ENCODE measurements at places on chromosomes 4 and X.

- DNase-seq = no peak
These were observed 148.6 kb downstream of the GC start for GRCh38 chr4:71635139-71635748.

GRCh38 chr4:128031756-128032384 is 29.2 kb upstream of the LARP1B start:
- DNase-seq = no peak

DNA sequence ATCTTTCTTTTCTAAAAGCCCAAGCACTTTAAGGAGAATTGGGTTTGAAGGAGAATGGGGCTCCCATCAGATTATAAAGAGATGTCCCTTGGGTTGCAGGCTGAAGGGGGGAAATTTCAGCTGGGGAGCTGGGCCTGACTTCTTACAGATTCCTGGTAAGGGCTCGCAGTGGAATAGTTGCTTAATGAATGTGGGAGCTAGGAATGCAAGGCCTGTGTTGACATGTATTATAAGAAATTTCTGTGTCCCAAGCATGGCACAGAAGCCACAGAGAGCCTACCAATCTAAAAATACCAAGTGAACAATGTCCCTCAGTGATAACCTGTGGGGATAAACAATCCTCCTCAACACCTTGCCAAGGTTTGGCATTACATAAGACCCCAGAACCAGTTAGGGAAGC is 39.3 kb upstream of the WNK3 start:
- DNase-seq = no peak

GRCh38 chr4:56786955-56787354 is 34.5 kb downstream of the SPINK2 start:
- DNase-seq = no peak

GRCh38 chr4:8089862-8090261 is 68.8 kb downstream of the ABLIM2 start:
- no peak for DNase-seq

DNA sequence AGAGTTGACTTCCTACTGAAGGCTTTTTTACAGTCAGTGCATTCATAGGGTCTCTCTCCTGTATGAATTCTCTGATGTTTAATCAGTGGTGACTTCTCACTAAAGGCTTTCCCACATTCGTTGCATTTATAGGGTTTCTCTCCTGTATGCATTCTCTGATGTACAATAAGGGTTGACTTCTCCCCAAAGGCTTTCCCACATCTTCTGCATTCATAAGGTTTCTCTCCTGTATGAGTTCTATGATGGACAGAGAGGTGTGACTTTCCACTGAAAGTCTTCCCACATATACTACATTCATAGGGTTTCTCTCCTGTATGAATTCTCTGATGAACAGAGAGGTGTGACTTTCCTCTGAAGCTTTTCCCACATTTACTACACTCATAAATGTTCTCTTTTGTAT is 45.2 kb downstream of the ZNF674 start:
- DNase-seq = no peak

DNA sequence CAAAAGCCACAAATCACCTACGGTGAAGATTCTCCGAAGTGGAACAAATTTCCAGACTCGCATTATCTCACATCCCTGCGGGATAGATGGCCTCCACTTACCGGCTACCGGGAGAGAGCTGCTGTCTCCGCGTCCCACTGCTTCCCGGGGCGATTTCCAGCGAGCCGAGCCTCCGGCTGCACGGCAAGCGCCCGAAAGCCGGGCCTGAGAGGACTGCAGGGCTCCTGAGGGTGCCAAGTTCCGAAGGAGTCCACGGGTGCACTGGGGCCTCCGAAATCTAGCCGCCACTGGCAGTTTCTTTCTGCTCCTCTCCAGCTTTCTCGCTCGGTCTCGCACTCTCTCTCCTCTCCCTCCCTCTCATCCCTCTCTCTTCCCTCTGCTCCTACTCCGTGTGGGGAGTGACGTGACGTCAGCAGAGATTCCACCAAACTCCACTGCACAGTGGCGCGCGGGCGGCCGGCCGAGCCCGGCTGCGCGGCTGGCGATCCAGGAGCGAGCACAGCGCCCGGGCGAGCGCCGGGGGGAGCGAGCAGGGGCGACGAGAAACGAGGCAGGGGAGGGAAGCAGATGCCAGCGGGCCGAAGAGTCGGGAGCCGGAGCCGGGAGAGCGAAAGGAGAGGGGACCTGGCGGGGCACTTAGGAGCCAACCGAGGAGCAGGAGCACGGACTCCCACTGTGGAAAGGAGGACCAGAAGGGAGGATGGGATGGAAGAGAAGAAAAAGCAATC is 14.0 kb upstream of the PITX2 start:
- peak; percentile 19 for DNase-seq

- peak; percentile 28 for DNase-seq
These were observed 87.6 kb upstream of the SLC4A4 start for GRCh38 chr4:71251261-71251660.

- DNase-seq = peak; percentile 47
These were observed 708.4 kb upstream of the FRG1 start for GRCh38 chr4:189232274-189232673.

GRCh38 chr4:174318829-174319764 is 35.4 kb downstream of the CEP44 start:
- DNase-seq = peak; percentile 53

DNA sequence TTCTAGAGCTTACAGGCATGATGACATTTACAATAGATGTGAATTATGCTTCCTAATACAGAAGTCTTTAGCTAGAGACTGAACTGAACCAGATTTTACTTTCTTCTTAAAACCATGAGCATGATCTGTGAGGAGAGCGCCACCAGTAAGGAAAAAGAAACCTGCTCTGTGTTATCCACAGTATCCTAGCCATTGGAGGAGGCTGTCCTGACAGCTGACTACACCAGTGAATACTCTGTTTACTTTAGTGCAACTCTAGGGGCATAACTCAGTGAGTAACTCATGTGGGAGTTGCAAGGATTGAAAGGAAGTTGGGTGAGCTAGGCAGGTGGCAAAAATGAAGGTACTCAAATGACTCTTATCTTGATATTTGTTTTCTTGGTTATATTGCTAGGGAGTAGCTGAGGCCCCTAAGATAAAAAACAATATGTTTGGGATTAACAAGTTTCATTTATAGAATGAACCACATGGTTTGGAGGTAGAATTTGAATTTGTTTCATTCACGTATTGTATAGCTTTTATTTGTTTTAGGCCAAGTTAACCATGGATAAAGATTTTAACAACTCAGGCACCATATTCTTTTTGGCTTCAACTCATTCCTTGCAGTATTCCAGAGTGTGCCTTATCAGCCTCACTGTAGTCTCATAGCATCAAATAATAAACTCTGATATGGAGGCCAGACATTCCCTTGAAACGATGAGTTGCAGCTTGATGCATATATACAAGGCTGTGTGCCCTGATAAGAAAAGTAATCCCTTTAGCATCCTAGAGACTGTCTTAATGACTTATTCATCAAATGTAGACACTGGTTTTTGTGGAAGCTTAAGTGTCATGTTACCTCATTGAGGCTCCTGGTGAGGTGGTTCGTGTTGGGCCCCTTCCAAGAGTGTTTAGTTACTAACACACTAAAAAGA is 2.5 kb downstream of the BMP3 start:
- DNase-seq = no peak

- no peak for DNase-seq
These were observed 316.9 kb upstream of the TET2 start for GRCh38 chr4:104829761-104830160.

DNA sequence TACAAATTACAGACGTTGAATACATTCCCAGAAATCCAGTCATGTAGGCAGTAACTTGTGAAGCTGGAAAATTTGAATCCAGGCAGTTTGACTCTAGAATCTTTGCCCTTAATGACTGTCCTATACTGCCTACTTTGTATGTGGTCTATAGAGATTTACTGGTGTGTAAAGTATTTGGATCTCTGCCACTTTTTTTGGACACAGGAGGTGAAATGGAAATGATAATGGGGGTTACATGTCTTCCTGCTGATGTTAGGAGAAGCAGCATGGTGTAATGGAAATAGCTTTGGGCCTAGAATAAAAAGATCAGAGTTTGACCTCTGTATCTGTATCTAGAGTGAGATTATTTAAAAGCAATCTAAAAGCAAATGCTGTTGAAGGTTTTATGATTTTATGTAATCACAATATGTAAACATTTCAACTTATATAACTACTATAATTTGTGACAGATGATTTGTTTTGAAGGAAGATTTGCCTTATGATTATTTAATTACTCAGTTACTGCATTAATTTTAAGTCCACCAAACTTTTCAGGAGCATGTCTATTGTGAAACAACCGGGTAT is 3.3 kb downstream of the COL4A5 start:
- no peak for DNase-seq

DNA sequence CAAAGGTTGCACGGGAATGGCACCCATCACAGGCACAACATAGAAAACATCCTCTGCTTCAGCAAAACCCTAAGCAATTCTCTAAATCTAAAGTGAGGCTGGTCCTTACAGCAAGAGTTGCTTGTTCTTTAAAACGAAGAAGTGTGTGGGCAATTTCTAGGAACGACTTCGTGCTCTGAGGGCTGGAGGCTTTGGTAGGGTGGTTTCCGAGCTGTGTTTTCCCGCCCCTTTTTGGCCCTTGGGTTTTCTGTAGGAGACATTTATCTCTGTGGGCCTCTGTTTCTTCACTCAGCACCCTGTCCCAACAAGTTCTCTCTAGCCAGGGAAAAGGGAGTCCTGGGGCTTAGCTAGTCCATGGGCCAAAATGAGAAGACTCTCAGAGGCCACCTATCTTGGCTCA is 84.2 kb downstream of the SLC2A9 start:
- DNase-seq = no peak

GRCh38 chrX:95919605-95920004 is 765.0 kb upstream of the DIAPH2 start:
- no peak for DNase-seq

GRCh38 chr4:53500546-53500945 is 90.7 kb downstream of the LNX1 start:
- DNase-seq = no peak

DNA sequence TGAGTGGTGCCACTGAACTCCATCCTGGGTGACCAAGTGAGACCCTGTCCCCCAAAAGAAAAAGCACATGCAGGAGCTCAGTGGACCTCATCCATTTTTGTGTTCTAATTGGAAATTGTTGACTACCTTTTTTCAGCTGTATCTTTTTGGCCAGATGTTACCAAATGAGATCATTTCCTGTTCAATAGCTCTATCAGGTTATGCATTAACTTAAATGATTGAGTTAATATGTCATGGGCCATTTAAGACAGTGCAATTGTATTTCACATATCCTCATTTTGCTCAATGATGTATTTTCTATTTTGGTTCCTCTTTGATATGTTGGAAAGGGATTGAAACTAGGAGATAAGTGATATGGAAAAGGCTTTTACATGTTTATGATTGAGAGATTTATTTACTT is 26.2 kb upstream of the RHOH start:
- no peak for DNase-seq

GRCh38 chr4:69816236-69816635 is 43.7 kb downstream of the SULT1E1 start:
- DNase-seq = no peak

GRCh38 chr4:98447648-98448047 is 186.5 kb downstream of the RAP1GDS1 start:
- no peak for DNase-seq

- no peak for DNase-seq
These were observed 194.7 kb upstream of the CXorf51B start for GRCh38 chrX:146614663-146615478.

DNA sequence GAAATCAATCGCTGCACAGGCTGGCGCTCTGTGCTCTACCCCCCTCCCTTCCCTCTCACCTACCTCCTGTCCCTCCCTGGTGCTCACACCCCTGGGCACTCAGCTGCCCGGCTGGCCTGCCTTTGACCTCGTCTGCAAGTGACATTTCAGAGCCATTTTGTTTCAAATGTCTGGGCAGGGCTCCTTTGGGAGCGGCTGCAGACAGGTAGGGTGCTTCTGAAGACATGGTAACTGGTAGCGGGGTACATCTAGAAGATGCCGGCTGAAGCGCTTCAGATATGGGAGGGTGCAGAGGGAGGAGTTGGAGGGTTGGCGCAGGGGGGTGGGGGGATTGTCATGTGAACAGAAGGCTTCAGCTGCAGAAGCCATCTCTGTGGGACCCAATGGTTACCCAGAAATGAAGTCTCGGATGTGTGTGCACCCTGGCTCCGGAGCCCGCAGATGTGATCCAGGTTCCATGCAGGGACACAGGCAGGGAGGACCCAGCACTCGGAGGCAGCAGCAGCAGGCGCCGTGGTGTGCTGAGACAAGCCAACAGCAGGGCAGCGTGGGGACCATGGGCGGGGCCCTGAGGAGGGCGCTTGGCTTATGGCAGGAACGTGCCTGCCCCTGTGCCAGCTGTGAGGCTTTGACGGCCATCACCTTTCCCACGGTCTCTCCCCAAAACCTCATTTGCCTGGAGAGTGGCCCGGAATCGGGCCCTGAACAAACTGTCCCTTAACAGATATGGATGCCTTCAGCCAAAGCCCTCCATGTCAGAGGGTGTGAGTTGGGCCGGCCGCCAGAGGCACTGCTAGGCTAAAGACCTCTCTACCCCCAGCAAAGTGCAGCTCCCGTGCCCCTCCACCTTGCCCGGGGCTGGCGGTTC is 7.6 kb upstream of the DUSP9 start:
- DNase-seq = no peak

GRCh38 chr4:1466034-1466862 is 60.0 kb upstream of the NKX1-1 start:
- DNase-seq = no peak

- no peak for DNase-seq
These were observed 1352.1 kb upstream of the DIAPH2 start for GRCh38 chrX:95332530-95332929.

DNA sequence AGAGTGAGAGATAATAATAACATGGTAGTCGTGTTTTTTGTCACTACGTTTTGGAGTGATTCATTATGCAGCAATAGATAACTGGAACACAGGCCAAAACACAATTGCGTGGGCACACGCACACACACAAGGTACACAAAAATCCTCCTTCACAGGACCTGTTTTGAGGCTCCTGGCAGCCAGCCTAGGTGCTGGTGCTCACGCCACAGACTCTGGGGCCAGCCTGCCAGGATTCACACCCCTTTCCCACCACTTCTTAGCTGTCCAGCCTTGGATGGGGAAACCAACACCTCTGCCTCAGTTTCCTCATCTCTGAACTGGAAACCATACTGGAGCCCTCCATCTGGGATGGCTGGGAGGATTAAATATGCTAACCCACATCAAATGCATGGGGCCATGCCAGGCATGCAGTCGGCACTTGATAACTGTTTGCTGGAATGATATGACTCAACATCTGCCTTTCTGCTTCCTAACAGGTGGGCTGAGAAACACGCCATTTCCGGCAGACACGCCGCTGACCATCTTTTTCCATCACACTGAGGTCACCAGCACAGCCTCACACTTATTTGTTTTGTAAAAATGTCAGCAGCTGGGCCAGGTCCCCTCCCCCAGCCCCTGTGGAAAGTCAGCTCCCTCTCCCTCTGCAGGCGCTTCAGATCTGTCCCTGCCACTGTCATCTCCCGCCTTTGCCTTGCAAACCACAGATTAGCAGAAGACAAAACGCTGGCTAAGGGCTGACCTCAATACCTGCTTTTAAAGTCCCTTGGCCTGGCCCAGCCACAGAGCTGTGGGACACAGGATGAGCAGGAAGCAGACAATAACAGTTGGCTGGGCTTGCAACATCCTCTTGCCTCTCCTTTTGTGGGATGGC is 237.5 kb downstream of the BCOR start:
- DNase-seq = peak; percentile 37

Data from trophoblast cell (in vitro differentiated cells and primary cell).